Amygdala (tissue), 56 donors: ENCODE measurements at places on chromosomes 5 and 9.

GRCh38 chr9:121279776-121280388, 11.9 kb downstream of the GSN start:
- peak; percentile 34 for DNase-seq

DNA sequence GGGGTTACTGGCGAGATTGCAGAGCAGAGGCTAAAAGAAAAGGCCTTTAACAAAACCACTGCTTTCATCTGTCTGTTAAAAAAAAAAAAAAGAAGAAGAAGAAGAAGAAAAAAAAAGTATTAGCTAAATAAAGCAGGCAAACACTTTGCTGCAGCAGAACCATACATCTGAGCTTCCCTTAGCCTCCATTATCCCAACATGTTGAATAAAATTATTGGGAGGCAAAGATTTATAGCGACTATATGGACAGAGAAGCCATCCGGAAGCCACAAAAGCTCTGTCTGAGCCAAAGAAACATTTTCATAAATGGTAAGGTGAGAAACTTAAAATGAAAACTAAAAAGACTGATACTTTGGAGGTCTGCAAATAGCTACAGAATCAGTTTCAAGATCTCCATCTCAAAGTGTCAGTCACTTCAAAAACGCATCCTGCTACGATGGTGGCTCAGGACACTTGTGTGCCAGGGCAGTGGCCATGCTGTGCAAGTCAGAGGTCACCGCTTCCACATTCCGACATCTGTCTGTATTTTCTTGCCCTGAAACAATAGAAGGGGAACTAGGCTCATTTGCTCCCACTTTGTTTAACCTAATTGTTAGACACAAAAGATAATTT, 9.6 kb downstream of the EFNA5 start:
- no peak for DNase-seq

GRCh38 chr9:18759827-18760226, 273.2 kb downstream of the SAXO1 start:
- no peak for DNase-seq

DNA sequence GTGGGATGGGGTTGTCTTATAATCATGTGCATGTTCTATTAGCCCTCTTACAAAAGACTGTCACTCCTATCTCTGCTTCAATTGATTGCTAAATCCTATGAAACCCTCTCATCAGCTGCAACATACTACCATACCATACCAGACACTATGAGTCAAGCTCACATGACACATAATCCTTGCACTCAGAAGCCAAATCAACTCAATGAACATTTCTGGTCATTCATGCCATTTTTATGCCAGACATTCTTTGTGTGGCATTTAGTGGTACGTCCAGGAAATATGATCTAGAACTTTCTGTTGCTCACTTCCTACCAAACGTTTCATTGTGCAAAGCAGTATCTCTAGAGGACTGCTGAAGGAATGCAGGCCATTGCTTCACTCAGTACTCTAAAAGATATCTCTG, 159.2 kb upstream of the GNA14 start:
- no peak for DNase-seq

DNA sequence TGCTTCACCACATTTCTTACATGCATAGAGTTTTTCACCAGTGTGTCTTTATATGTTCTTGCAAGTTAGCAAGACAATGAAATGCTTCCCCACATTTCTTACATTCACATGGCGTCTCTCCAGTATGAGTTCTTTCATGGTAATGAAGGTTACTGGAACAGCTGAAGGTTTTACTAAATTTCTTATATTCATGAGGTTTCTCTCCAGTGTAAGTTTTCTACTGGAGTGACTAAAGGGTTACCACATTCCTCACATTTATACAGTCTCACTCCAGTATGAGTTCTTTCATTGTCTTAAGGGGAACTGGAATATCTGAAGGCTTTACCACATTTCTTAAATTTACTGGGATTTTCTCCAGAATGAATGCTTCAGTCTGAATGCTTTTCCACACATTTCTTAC, 350.3 kb downstream of the MAT2B start:
- DNase-seq: no peak

- DNase-seq: no peak
These were observed 1.0 kb downstream of the CSNK1A1 start for GRCh38 chr5:149550268-149550583.

DNA sequence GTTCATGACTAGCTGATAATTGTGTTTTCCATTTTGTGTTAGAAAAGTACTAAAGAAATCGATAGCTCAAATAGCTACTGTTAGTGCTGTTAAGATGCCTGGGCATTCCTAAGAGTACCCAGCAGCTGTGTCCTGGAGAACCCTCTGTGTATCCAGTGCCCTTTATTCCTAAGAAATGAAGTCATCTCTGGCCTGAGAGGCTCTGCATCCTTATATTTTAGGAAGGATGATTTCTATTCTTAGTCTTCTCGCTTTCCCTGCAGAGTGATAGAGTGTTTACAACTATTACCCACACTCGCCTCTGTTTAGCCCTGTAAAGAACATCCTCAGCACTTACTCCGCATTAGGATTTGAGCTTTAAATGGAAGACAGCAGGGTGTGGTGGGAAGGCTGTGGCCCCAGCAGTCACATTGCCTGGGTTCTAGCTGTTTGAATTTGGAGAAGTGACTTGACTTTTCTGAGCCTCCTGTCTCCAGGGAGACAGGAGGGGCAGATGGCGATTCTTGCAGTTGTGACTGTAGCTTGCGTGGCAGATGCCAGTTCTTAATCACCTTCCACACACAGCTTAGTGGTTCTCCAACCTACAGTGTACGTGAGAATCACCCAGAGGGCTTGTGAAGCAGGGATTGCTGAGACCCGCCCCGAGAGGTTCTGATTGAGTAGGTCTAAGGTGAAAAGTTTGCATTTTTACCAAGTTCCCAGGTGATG, 177.2 kb upstream of the PITX1 start:
- no peak for DNase-seq
